ENCODE measurements at places on chromosomes 6 and 20.

DNA sequence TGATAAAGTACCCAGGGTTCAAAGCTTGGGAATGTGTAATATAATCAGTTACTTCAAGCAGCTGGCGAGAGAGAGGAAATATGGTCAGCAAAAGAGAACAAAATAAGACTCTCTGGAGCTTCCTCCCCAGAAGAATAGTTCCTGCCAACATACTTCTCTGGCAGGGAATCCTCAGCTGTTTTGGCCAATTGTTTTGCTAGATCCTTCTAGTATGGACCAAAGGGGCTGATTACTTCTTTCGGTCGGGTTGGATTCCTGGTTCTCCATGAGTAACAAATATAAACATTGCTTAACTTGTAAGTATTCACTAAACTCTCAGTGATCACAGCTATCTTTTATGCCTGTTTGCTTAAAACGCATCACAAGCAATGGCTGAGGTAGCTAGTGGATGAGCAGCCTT is 31.4 kb upstream of the FBXO9 start:
- DNase-seq, result no peak

GRCh38 chr6:100370265-100370664 is 94.5 kb downstream of the SIM1 start:
- DNase-seq, result no peak

- no peak for DNase-seq
Measured at GRCh38 chr6:42381850-42382249, 69.9 kb downstream of the TRERF1 start.

GRCh38 chr6:49730251-49730650 is 13.9 kb downstream of the CRISP3 start:
- DNase-seq, result no peak

- no peak for DNase-seq
Measured at GRCh38 chr20:6838181-6838826, 70.8 kb downstream of the BMP2 start.

DNA sequence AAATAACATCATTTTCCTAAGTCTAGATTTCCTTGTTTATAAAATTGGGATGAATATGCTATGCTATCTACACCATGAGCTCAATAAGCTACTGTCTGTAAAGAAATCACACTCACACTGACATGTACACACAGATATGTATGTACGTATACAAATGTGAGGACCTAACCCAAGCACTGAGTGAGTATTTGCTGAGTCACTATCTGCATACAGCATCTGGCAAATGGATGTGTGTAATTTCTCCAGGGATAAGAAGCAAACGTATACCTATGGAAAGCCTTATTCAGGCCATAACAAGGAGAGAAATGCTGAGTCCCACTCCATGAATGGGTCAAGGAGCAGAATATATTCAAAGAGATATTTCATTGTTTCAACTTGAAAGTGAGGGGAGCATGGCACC is 153.9 kb downstream of the LPA start:
- no peak for DNase-seq

GRCh38 chr20:3166338-3166912 is 6.8 kb upstream of the FASTKD5 start:
- no peak for DNase-seq

- peak; percentile 78 for DNase-seq
Measured at GRCh38 chr20:48740712-48741111, 87.1 kb downstream of the PREX1 start.

DNA sequence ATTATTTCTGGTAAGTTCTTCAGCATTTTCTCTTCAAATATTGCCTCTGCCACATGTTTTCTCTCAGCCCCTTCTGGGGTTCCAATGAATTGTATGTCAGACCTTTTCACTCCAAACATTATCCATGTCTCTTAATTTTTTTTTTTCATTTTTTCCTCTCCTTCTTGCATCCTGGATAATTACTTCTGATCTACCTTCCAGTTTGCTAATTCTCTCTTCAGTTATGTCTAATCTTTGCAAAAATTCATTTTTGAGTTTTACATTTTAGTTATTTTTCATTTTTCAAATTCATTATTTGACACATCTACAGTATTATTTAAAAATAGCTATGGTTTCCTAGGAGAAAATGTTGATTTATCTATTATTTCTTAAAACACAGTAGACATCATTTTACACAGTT is 271.7 kb downstream of the TFAP2B start:
- DNase-seq, result no peak

- DNase-seq, result no peak
Measured at GRCh38 chr6:156883497-156884252, 106.5 kb downstream of the ARID1B start.

- no peak for DNase-seq
Measured at GRCh38 chr20:45087814-45088213, 13.1 kb downstream of the KCNS1 start.

- no peak for DNase-seq
Measured at GRCh38 chr6:79152269-79152737, 74.2 kb upstream of the PHIP start.

DNA sequence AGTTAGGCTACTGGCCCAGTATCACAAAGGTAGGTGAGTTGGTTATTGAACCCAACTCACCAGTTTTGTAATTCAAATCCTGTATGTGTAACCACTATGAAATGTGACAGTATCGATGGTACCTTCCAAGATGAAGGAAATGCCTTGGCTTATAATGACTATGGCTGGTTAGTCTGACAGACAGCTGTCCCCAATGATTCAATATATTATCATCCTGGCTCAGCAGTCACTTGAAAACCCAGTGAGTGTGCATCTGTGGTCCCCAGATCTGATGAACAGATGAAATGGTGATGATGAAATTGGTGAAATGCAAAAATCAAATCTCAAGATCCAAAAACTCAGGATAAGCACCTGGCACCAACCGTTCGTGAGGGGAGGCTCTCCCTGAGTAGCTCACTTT is 54.8 kb downstream of the TNFRSF21 start:
- DNase-seq, result no peak

DNA sequence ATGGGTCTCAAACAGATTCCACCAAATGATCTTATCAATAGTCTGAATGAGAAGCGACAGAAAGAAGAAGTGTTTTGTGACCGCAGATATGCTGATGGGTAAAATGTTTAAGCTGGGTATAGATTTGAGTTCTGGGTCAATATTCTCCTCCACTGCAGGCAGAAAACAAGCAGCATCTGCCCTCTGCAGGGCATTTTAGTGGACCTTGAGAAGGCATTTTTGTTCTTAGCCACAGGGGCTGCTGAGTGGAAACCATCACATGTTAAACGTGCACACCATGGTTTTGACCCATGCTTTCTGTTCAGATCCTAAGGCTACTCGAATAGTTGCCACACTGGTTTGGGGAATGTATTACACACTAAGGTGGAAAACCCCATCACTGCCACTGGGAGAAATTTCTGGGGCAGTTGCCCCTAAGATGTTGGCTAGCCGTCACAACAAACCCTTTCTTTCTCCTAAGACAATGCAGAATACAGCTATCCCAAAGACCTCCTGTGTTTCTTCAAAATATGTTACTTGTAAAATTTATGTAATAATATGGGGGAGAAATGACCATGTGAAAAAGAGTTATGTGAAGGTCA is 5.5 kb downstream of the POU3F2 start:
- no peak for DNase-seq

DNA sequence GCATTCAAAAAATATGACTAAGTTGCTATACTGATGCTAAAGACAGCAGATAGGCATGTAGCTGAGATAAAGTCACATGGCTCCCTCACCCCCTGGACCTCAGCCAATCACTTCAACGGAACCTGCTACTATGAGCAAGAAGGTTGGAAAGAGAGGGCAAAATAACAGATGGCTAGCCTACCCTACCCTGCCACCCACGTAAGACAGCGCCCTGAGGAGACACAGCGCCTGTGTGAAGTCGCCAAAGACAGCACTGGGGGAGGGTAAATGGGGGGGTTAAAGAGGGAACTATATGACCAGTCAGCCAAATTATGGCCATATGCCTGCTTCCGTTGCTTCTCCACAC is 163.2 kb downstream of the RALGAPA2 start:
- DNase-seq, result no peak

GRCh38 chr6:159490298-159490937 is 202.6 kb downstream of the SOD2 start:
- DNase-seq, result no peak

GRCh38 chr6:17042422-17043147 is 59.3 kb upstream of the STMND1 start:
- no peak for DNase-seq

- no peak for DNase-seq
Measured at GRCh38 chr20:32234135-32234808, 26.6 kb downstream of the POFUT1 start.

- DNase-seq, result no peak
Measured at GRCh38 chr6:8337147-8337546, 98.2 kb downstream of the SLC35B3 start.

GRCh38 chr6:144123836-144124235 is 26.5 kb upstream of the STX11 start:
- DNase-seq, result no peak

GRCh38 chr6:169370666-169371343 is 117.2 kb upstream of the THBS2 start:
- no peak for DNase-seq

GRCh38 chr6:168469926-168470325 is 28.9 kb downstream of the SMOC2 start:
- no peak for DNase-seq

DNA sequence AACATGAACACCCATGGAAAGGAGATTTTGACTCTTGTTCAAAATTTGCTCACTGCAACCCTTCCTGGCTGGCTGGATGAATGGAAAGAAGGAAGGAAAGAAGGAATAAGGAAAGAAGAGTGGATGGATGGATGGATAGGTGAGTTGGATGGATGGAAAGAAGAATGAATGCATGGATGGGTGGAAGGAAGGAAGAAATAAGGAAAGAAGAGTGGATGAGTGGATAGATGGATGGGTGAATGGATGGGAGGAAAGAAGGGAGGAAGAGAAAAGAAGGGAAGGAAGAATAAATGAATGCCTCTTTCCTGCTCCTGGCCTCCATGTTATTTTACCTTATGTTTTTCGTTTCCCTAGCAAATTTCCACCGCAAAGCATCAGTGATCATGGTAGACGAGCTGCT is 74.2 kb upstream of the RIN2 start:
- no peak for DNase-seq

DNA sequence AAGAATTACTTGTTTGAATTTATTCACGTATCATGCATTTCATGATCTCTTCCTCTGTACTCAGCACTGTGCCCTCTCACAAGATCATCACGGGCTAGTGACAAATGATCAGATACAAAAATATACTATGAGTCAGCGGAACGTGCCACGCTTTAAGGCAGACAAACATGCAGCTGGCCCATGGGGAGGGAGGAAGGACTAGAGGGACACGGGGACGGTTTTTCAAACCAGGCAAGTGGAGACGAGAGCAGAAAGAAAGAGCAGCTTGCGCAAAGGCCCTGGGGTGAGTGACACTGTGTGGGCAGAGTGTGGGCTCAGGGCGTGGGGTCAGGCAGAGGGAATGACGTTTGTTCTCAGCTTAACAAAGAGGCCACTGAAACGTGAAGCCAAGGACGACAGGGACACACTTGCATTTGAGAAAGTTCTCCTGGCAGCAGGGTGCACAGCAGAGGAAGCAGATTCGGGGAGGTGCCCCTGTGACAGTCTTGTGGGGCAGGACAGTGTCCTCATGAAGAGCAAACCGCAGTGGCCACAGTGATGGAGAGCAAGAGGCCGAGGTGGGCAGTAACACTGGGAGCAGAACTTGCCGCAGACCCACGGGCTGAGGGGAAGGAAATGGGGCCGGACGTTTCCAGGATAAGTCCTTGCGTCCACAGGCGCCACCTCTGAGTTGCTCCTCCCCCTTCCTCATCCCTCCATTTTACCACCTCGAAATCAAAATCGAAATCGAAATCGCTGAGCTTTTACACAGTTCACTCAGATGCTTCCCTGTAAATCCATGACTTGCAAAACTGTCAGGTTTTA is 6.9 kb upstream of the RPS6KA2 start:
- DNase-seq, result no peak

DNA sequence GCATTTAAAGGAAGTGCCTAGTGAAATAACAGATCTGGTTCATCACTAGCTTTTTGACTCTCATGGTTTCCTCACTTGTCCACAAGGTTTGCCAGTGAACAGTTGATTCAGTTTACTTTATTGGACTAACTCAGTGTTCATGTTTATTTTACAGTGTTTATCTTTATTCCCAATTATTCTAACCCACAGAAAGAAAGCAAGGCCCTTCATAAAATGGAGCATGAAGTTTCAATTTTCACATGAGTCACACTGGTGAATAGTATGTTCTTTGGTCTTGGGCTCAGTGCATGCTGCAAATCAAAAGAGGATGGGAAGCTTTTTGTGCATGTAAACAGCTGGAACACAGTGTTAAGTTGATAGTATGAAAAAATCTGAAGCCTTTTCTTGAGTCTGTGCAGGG is 217.6 kb upstream of the HDDC2 start:
- DNase-seq, result no peak

Measured in GM12864 (cell line).